ENCODE measurements at places on chromosomes 2 and 18.

DNA sequence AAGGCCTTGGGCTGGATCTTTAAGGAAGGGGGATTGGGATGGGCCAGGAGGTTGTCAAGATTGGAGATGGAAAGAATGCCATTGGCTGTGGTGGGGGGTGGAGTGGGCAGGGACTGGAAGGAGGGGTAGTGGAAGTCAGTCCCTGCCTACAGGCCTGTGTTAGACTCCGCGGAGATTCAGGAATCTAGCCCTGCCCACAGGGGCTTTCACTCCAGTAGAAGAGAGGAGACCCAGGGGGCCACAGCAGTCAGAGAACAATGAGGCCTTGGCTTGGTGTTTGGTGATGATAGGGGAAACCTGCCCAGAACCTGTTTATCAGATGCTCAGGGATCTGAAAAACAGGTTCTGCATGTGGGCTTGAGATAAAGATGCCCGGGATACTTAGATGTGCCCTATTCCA lies 6.1 kb downstream of the STEAP3 start:
- no peak for DNase-seq

GRCh38 chr2:74009577-74009976 lies 24.9 kb downstream of the TET3 start:
- DNase-seq: no peak

GRCh38 chr2:60899230-60899891 lies 18.0 kb downstream of the REL start:
- no peak for DNase-seq

DNA sequence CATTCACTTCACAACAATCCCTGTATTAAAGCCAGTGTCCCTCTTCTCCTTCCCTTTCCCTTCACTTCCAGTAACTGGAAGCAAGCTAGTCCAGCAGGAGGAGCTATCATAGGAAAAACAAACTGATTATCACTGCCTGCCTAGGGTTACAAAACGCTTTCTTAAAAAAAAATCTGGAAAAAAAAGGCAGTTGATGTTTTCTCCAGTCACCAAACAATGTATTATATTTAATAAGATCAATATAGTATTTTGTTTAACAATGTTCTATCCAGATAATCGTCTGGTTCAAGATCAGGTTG lies 78.8 kb upstream of the ITGB6 start:
- no peak for DNase-seq

DNA sequence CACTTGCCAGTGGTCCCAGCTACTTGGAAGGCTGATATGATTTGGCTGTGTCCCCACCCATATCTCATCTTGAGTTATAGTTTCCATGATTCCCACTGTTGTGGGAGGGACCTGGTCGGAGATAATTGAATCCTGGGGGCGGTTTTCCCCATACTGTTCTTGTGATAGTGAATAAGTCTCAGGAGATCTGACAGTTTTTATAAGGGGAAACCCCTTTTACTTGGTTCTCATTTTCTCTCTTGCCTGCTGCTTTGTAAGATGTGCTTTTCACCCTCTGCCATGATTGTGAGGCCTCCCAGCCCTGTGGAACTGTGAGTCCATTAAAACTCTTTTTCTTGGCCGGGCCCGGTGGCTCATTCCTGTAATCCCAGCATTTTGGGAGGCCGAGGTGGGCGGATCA lies 265.4 kb upstream of the SPOPL start:
- DNase-seq: no peak

GRCh38 chr2:172908275-172908674 lies 167.4 kb upstream of the MAP3K20 start:
- DNase-seq: no peak

GRCh38 chr2:217283460-217283859 lies 423.6 kb upstream of the TNP1 start:
- no peak for DNase-seq

- DNase-seq: no peak
These were observed 143.5 kb upstream of the MSH6 start for GRCh38 chr2:47639467-47639866.

DNA sequence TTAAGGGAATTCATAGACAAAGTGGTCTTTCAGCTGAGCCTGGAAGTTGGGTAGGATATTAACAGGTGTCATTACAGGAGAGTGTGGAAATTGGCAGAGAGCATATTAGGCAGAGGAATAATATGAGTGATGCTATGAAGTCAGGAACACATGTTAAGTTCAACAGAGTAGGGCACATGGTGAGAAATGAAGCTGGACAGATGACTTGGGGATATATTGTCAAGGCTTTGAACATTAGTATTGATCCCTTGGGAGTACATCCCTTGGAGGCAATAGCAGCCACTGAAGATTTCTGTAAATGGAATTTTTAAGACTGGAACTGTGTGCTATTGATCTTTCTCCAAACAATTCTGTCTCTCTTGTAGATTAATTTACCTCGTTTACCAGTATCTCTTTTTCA lies 170.7 kb downstream of the SCG2 start:
- DNase-seq: no peak

GRCh38 chr18:58552057-58552461 lies 76.8 kb downstream of the ALPK2 start:
- DNase-seq: no peak

DNA sequence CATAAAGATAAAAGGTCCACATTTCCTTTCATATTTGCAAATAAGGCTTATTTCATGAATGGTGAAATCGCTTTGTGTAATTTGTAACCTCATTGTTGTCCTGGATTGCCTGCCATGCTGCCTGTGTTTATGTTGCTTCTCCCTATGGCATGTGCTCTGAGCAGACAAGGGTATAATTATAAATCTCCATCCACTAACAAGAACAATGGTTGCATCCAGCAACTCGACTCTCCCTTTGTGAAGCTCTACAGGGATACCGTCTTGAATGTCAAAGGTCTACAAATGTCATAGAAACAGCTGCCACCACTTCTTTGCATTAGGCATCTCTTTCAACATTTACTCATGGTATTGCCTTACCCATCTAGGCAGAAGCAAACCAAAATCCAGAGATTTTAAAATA lies 209.6 kb downstream of the SLC8A1 start:
- no peak for DNase-seq

DNA sequence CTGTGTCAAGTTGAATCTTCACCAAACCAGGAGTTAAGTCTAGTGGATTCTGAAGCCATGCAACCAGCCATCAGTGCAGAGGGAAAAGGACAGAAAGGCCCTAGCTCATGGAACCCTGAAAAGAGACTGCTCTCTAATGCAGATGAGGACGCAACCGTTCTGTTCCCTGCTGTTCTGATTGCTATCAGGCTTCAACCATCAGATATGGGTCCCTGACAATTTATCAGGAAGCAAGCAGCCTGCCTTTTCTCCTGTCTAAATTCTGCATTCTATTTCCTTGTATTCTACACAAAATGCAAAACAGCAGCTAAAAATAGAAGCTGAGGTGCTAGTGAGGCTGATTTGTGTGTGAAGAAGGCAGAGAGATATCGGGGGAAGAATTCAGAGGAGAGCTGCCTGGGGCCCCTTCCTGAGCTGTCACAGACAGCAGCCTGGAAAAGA lies 68.4 kb upstream of the RTN4 start:
- no peak for DNase-seq

- DNase-seq: no peak
These were observed 4.4 kb downstream of the ACKR3 start for GRCh38 chr2:236574000-236574399.

GRCh38 chr18:56831988-56832387 lies 180.8 kb downstream of the WDR7 start:
- DNase-seq: no peak

- DNase-seq: no peak
These were observed 54.0 kb upstream of the PPP1CB start for GRCh38 chr2:28697602-28698149.

DNA sequence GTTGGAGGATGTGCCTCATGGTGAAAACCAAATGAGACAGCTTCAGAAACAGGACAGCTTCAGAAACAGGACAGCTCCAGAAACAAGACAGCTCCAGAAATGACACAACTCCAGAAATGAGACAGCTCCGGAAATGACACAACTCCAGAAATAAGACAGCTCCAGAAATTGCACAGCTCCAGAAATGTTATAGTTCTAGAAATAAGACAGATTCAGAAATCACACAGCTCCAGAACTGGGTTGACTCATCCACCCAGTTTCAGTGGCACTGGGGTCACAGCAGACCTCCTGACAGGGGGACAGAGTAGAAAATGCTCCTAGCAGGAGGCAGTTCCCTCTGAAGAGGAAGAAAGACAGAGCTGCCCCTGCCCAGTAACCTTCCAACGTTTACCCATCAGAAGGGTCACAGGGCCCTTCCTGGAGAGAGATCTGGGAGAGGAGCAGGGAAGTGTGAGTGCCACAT lies 26.9 kb upstream of the COL6A3 start:
- DNase-seq: no peak

DNA sequence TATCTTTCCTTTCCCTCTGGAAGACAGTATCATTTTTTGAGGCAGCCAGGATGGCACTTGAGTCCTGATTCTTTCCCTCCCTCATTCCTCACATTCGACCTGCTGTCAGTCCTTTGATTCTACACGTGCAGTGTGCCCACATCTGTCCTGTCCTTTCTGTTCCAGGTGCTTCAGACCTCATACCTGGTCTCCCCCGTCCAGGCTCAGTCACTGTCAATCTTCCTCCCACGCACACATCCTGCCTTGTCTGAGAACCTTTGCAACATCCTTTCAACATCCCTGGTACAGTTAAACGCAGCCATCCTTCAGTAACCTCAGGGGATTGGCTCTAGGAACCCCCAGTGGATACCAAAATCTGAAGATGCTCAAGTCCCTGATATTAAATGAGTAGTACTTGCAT lies 10.1 kb downstream of the BCL2 start:
- no peak for DNase-seq

DNA sequence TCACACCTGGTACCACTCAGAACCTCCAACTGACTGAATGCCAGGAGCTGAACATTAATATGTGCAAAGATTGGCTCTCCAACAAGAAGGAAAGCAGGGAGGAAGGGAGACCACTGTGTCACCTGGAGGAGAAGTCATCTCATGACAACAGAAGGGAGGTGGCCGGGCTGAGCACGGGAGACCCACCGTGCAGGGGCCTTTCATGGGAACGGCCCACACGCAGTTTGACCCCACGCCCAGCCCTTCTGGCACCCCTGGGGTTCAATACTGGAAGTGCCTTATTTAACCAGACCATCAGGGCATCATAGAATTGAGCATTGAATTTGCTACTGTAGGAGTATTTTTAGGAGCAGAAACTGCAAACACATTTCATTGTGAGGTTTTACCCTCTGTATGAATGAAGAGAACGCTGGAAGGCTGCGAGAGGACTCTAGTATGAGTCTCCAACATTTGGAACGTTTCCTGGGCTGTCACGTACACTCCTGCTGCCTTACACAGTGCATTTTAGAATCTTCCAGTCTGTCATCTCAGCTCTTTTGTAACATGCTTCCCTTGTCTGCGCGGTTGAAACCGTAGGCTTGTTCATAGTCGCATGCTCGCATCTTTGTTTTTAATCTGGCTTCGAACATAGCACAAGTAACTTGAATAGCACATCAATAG lies 132.1 kb downstream of the NFATC1 start:
- DNase-seq: no peak

GRCh38 chr2:48696881-48697280 lies 58.6 kb downstream of the LHCGR start:
- no peak for DNase-seq

DNA sequence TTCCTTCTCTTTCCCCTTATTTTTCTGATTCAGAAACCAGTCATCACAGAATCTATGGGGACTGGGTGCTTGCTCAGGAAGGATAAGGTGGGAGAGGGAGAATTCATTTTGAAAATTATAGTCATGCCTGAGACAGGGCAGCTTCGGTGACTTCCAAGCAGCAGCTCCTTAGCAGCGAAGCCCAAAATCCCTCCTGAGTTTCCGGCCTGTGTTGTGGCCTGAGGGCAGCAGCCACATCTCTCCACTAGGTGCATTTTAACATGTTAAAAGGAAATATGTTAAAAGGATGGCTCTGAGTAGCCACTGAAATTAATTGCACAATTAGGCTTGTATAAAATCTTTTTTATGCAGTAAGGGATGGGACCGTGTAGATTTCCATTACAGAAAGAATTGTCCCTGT lies 207.0 kb upstream of the RAB12 start:
- no peak for DNase-seq

- no peak for DNase-seq
These were observed 59.9 kb upstream of the TGFA start for GRCh38 chr2:70613521-70613920.

Data from H54 (cell line).